ENCODE measurements at places on chromosomes 12 and 14. TPM values are rescaled to one million over a fixed set of nuclear protein-coding genes. Genes with fewer than 3 reads are reported as not detected.

Gene PRB2
- total RNA-seq, result not detected

Gene BTBD7
- 42.4 TPM for total RNA-seq

DNA sequence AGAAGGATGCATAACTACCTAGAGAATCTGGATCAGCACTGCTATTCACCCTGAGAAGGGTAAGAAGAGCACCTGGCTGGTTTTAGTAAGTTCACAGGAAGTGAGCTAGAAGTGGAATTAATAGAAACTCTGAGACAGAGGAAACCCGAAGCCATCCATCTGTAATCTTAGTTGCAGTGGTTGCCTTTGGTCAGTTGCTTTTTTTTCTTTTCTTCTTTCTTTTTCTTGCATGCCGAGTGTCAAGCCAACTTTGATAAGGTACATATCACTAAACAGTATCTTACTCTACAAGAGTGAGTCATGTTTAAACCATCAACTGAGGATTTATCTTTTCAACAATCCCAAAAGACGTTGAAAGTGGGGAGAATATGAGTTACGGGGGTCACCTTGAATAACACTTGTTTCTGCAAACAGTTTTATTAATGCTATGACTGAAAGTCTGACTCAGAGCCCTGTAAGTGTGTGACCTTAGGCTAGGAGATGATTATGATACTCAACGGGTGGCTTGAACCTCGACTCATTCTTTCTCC lies 26.7 kb downstream of the C12orf75 start:
- DNase-seq, result no peak

Gene KCNMB4
- 16.2 TPM for total RNA-seq

DNA sequence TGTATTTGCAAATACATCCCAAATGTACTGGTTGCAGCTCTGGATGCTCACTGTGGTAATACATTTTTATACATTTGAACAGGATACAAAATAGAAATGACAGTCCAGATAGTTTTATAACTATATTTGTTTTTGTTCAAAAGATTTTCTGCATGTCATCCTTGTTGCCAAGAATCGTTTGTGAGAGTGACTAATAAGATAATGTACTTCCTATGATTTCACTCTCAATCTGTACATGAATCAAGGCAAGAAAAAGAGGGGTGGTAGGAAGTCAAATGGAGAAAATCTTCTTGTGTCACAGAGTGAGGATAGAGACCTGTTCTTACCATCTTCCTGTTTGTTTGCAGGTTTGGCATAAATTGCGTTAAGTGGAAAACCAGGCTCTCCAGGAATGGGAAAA lies 13.9 kb downstream of the ARPC3 start:
- no peak for DNase-seq

DNA sequence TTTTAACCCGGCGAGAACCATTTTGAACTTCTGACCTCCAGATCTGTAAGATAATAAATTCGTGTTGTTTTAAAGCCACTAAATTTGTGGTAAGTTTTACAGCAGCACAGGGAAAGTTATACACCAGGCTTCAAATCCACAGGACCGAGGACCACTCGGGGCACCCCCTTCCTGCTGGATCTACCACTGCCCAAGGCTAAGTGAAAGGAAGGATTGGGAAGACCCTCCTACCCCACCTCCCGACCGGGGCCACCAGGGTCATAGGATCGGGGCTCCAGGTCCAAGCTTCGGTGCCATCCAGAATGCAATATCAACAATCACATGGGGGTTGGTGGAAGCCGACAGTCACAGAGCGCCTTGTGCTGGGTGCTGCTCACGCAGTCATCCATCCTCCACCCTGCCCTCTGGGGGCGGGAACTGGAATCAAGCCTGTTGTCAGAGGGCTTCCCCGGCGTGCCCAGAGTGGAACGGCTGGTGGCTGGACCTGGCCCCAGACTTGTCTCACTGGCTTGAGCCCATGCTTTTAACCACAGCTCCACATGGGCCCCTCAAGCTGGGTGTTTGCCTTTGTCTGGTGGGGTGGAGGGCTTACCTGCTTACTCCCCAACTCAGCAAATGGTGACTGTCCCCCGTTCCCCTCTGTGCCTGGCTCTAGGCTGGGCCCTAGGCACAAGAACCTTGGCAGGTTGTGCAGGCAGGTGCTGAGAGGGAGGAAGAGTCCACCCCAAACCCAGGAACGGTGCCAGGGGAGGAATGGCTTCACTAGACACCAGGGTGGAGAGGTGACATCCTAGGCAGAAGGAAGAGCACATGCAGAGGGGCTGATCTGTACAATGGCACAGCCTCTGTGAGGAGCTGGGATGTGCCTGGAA lies 180.3 kb upstream of the RTL1 start:
- peak; percentile 76 for DNase-seq

- no peak for DNase-seq
These were observed 655 bp upstream of the DYNLL1 start for GRCh38 chr12:120495186-120495730.

Gene LACRT
- not detected for total RNA-seq

- no peak for DNase-seq
These were observed 172.3 kb downstream of the DPY19L2 start for GRCh38 chr12:63495974-63496373.

DNA sequence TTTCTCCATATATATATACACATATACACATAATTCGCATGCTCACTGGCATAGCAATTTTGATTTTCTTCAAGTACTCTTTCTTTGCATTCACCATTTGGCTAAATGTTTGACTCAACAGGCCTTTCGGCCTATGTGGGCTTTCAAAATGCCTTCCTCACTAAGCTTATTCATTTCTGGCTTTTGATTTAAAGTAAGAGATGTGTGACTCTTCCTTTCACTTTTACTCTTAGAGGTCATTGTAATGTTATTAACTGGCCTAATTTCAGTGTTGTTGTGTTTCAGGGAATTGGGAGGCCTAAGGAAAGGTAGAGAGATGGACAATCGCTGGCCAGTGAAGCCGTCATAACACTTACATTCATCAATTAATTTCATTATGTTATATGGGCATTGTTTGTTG lies 14.5 kb upstream of the KLRD1 start:
- DNase-seq, result no peak

Gene MFAP5
- 0.26 TPM for total RNA-seq

DNA sequence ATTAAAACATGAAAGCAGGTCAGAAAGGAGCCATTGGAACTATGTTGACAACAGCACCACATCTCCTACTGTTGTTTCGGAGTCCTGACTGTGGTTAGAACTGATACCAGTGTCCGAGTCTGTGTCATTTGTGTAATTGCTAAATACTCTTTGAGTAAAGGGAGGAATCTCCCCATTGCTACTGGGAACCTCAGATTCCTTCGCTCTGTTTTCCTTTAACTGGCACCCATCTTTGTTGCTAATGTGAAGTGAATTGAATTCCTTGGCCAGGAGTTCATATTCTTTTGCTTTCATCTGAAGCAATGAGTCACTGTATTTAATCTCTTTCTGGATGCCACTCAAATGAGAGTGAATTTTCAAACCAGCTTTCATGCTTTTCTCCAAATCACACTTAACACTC lies 31.5 kb downstream of the RASSF9 start:
- DNase-seq, result no peak

Gene C12orf54
- total RNA-seq, result not detected

DNA sequence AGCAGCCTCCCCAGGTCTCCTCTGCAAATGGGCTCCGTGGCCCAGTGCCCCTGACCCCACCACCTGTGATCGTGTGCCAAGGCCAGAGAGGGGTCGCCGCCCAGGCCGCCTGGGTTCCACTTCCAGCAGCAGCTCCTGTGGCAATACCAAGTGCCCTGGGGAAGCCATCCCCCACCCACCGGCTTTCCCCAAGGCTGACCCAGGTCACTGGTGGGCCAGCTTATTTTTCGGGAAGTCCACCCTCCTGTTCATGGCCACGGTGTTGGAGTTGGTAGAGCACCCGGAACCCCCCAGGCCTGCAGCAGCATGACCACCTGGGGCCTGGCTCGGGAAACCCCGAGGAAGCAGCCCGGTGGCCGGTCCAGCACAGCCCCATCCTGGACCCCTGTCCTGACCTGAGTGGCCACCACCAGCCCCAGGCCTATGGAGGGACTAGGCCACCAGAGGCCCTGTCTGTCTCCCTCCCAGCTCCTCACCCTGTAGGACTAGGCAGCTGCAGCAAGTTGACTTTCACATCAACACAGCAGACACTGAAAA lies 40.8 kb upstream of the OASL start:
- no peak for DNase-seq

DNA sequence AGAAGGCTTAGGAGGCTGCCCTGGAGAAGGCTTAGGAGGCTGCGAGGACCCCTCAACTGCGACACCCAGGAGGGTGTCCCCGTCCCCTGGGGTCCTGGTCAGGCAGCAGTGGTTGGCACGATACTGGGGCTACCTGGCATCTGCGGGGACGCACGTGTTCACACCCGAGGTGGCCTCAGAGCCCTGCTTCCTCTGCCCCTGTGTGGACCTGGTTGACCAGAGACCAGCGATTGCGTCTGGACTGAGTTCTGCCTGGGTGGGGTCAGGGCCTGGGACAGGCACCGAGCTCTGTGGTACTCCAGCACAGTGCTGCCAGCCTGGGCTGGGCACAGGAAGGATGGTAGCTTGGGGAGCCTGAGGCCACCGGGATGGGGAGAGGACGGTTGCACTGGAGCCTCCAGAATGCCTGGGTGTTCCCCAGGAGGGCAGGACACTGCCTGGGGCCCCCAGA lies 735 bp downstream of the ASPG start:
- peak; percentile 31 for DNase-seq

Gene CEP83
- total RNA-seq, result 27.4 TPM

Gene GDF11
- total RNA-seq, result 31.2 TPM

Gene COX8C
- total RNA-seq, result not detected

DNA sequence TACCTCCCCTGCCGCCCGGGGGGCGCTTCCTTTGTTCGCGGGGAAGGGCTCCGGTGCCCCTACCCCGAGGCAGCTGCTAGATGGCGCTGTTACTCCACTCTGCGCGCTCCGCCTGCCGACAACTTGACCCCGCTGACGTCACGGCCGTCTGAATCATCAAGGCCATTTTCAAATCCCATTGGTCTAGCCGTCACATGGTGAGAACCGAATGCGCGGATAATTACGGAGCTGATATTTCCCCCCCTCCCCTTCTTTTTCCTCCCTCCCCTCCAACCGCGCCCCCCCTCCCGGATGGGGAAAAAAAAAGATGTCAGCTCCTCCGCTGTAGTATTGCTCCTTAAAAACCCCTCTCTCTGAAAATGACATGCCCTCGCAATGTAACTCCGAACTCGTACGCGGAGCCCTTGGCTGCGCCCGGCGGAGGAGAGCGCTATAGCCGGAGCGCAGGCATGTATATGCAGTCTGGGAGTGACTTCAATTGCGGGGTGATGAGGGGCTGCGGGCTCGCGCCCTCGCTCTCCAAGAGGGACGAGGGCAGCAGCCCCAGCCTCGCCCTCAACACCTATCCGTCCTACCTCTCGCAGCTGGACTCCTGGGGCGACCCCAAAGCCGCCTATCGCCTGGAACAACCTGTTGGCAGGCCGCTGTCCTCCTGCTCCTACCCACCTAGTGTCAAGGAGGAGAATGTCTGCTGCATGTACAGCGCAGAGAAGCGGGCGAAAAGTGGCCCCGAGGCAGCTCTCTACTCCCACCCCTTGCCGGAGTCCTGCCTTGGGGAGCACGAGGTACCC lies at the start of gene HOXC10:
TSS of gene HOXC10 (plus strand) at position 246 of the 791 bp plus-strand sequence. CDS start at position 360, 114 bp downstream.
- peak; percentile 94 for DNase-seq
